Head of caudate nucleus (tissue), 42 donors: ENCODE measurements at places on chromosomes 16 and 17.
A peak's percentile ranks its signal among the peaks of the same experiment; 100 is the strongest.

DNA sequence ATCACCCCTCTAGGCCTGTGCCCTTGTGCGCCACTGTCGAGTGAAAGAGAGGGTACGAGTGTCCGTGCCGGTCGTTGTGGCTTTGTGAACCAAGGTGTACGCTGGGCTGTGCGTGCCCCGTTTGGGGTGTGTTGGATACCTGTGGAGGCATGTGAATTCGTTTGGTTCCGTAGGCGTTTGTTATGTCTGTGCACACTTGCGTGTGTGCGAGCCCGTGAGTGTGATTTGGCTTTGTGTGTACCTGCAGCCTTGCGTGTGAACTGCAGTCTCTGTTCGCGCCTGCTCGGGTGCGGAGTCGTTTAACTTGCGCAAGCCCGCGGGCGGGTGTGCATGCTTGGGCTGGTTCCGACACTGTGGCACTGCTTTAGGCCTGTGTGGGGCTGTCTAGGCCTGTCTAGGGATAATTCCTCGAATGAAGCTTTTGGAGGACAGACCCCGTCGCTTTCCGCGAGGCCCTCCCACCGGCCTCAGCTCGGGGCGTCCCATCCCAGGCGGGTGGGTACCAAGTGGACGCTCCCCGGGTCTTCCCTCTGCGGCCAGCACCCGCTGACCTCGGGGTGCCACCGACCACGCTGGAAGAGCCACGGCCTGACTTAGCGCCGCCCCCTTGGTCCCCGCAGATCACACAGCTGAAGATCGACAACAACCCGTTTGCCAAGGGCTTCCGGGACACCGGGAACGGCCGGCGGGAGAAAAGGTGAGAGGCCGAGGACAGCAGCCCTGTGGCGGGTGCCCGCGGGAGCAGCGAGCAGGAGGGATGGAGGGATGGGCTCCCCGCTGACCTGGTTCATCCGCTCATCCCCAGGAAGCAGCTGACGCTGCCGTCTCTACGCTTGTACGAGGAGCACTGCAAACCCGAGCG, 4.4 kb downstream of the TBX2 start:
- no peak for DNase-seq

DNA sequence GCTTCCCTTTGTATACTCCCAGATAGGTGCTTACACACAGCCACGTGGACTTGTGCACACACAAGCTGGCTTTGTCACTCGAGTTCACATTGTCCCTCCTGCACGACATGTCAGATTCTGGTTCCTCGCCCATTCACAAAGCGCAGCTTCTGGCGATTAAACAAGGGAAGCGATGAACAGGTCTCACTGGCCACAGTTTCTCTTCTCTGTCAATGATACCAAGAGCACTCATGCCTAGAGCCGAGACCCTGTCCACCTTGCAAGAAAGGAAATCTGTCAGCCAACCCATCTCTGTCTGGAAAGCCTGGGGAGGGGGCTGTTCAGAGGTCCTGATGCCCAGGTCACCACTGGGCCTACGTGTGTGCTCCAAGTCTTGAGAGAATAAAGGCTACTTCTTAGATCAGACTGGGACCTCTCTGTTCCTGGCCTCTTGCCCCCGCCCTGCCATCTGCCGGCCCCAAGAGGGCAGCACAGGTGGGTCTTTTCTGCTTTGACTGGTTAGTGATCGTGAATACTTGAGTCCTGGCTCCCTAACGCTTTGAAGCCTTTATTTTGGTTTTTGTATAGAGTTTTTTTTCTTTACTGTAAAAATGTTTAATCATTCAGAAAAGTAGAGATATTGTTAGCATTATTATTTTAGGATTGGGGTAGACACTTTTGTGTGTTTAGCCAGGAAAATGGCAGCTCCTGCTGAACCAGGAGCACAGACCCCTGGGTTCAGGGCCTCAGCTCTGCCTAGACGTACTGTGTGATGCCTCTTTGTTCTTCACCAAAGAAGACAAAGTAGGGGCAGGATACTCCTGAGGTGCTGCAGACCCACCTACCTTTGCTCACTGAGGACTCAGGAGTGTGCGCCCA, 104.7 kb downstream of the MRM1 start:
- DNase-seq = peak; percentile 38

- DNase-seq = no peak
These were observed 58.3 kb upstream of the CIBAR2 start for GRCh38 chr16:85170590-85171003.

- no peak for DNase-seq
These were observed 12.3 kb downstream of the PLXDC1 start for GRCh38 chr17:39139161-39139511.

GRCh38 chr17:35241520-35241919, 1.4 kb upstream of the SLFN5 start:
- DNase-seq = no peak

DNA sequence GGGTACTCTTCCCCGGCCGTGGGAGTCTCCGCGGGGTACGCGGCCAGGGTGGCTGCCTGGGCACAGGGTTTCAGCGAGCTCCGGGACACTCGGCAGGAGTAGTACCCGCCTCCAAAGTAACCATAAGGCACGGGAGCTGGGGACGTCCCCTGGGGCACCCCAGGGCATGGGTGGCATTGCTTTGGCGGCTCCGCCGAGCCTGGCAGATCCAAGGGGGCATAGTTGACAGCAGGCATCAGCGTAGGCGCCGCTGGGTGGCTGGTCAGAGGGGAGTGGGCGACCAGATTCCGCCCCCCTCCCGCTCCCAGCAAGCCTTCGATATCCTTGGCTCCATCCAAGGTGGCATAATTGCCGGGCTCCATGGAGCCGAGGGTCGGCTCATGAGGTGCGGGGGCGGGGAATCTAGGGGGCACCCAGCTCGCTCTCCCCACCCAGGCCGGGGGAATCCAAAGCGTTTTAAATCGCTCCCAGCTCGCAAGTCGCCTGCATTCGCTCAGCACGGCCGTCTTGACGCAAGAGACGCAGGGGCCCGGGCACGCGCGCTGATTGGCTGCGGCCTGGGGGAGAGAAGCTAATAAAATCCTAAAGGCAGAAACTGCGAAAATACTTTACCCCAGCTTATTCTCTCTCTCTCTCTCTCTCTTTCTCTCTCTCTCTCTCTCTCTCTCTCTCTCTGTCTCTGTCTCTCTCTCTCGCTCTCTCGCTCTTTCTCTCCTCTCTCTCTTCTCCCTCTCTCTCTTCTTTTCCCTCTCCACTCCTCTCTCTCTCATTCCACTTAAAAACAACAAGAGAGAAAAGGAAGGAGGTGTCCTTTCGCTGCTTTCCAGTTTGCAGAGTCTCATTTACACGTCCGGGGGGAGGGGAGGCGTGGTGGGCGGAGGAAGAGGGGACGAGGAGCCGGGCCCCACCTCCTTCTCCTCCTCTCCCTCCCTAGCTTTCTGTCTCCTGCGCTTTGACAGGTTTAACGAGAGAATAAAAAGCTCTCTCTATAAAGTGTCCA, at the start of gene HOXB13:
HOXB13 (minus strand) TSS at position 519 of the 1,000 bp plus-strand sequence; CDS start at position 362, 157 bp downstream.
- no peak for DNase-seq

- DNase-seq = no peak
These were observed 732.5 kb upstream of the RBFOX1 start for GRCh38 chr16:6600167-6600566.

GRCh38 chr17:41415833-41416335, 8.5 kb downstream of the KRT37 start:
- no peak for DNase-seq

DNA sequence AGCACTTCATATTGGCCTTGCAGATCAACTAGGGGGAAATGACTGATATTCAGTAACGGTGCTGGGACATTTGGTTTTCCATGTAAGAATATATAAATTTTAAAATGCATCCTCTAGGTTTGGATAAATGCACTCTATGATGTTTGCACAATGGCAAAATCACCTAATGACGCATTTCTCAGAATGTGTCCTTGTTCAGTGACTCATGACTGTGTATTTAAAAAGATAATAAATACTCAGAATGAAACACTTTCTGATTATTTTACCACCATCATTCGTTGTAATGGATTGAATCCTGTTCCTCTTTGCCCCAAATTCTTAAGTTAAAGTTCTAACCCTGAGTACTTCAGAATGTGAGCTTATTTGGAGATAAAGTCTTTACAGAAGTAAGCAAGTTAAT, 17.2 kb upstream of the ADGRG1 start:
- no peak for DNase-seq
